CD8-positive, alpha-beta memory T cell (primary cell): ENCODE measurements at places on chromosomes 2 and 18. TPM values are rescaled to one million over a fixed set of nuclear protein-coding genes. Genes with fewer than 3 reads are reported as not detected.

Gene TCF23
- total RNA-seq: not detected

Gene LYPD6
- total RNA-seq: not detected

Gene PXDN
- total RNA-seq: 1.00 TPM

Gene VIT
- total RNA-seq: not detected

Gene SCYGR8
- total RNA-seq: not detected

Gene FAM110C
- 0.44 TPM for total RNA-seq

Gene DLGAP1
- not detected for total RNA-seq

GRCh38 chr2:157931542-157931941, 55.4 kb upstream of the ACVR1 start:
- no peak overlapping the region for H3K27ac ChIP-seq
- no peaks in the 10 kb centered on the region for H3K27me3 ChIP-seq
- H3K4me1 ChIP-seq: no peaks in the 10 kb centered on the region
- H3K36me3 ChIP-seq: no peaks in the 10 kb centered on the region
- DNase-seq: no peak

DNA sequence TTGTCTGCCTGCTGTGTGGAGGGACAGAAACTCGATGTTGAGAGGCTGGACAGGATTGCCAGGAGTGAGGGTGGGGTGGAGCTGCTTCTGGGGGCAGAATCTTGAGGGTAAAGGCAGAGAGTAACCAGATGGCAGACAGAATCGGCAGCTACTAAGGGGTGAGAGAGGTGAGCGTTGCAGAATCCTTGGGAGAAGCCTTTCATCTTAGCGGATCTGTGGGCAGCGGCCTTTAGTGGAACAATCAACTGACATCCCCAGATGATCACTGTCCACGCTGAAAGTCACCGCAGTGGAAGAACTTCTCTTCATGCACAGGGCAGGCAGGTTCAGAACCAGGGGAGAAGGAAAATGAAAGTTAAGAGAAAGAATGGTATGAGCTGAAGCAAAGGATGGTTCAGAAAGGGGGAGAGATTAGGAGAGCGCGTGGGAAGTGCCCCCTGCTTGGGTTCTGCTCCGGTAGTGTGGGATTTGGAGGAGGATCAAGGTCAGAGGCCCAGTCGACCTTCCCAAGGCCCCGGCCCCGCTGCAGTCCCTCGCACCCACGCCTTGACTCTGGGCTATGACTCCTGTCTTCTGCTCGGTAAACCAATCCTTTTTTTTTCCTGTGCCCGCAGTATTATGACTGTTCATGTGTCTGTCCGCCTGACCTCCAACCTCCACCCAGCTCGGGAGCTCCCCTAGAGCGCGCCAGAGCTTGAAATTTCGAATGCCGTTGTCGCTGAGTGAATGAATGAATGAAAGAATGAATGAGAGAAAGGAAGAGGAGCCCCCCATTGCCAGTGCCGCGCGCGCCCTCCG, 584 bp downstream of the BOLA3 start:
- H3K4me3 ChIP-seq: peak overlapping the region; percentile 82
- no peaks in the 10 kb centered on the region for H3K27me3 ChIP-seq
- H3K27ac ChIP-seq: peak overlapping the region; percentile 55
- H3K36me3 ChIP-seq: peaks cover 7% of the 10 kb centered on the region
- no peak for DNase-seq
- H3K4me1 ChIP-seq: peaks cover 12% of the 10 kb centered on the region

- no peak for DNase-seq
- no peaks in the 10 kb centered on the region for H3K36me3 ChIP-seq
- H3K27ac ChIP-seq: no peak overlapping the region
- H3K27me3 ChIP-seq: no peaks in the 10 kb centered on the region
Measured at GRCh38 chr18:55300421-55300935, 287.5 kb downstream of the TCF4 start.

DNA sequence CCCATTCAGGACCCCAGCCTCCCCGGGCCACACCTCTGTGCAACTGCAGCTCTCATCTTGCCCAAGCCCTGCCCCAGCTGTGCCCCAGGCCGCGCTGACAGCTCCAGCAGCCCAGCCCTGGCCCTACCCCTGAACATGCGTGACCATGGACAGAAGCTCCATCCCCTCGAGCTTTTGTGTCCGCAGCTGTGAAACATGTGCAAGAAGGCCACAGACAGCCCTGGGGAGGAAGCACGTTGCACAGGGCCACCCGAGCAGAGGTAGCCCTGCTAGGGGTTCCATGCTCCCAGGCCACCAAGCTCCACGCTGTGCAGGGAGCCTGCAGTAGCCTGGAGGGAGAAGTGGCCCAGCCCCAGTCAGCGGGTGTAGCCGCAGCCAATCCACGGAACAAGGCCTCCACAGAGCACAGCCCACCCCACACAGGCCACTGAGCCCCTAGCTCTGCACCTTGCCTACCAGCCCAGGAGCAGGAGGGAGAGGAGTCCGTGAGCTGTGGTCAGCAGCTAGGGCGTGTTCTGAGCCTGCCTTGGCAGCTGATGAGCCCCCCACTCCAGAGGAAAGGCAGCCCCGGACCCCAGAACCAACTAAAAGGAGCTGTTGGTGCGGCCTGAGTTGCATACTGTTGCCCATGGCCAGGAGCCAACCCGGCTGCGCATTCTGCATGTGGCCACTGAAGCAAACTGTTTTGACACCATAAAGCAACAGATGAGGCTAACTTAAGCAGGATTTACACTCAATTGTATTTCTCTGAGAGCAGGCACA, 184.0 kb downstream of the SEPTIN10 start:
- DNase-seq: no peak
- no peak overlapping the region for H3K4me3 ChIP-seq
- no peaks in the 10 kb centered on the region for H3K27me3 ChIP-seq
- H3K4me1 ChIP-seq: no peaks in the 10 kb centered on the region
- H3K27ac ChIP-seq: no peak overlapping the region

DNA sequence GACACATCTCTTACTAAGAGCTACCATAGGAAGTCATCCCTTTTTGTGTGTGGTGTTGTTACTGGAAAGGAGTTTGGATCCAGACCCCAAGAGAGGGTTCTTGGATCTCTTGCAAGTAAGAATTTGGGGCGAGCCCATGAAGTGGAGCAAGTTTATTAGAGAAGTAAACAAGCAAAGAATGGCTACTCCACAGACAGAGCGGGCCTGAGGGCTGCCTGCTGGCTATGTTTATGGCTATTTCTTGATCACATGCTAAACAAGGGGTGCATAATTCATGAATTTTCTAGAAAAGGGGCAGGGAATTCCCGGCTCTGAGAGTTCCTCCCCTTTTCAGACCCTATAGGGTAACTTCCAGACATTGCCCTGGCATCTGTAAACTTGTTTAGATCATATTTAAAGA, 30.6 kb upstream of the PXDN start:
- no peaks in the 10 kb centered on the region for H3K27me3 ChIP-seq
- DNase-seq: no peak
- no peak overlapping the region for H3K4me3 ChIP-seq
- no peaks in the 10 kb centered on the region for H3K4me1 ChIP-seq
- no peak overlapping the region for H3K27ac ChIP-seq

GRCh38 chr2:26843041-26843440, 4.9 kb upstream of the DPYSL5 start:
- H3K27me3 ChIP-seq: peaks cover 30% of the 10 kb centered on the region
- no peaks in the 10 kb centered on the region for H3K36me3 ChIP-seq
- no peak overlapping the region for H3K27ac ChIP-seq

- no peak for DNase-seq
- no peaks in the 10 kb centered on the region for H3K27me3 ChIP-seq
- H3K4me3 ChIP-seq: no peak overlapping the region
Measured at GRCh38 chr2:132503701-132504100, 87.1 kb downstream of the GPR39 start.

DNA sequence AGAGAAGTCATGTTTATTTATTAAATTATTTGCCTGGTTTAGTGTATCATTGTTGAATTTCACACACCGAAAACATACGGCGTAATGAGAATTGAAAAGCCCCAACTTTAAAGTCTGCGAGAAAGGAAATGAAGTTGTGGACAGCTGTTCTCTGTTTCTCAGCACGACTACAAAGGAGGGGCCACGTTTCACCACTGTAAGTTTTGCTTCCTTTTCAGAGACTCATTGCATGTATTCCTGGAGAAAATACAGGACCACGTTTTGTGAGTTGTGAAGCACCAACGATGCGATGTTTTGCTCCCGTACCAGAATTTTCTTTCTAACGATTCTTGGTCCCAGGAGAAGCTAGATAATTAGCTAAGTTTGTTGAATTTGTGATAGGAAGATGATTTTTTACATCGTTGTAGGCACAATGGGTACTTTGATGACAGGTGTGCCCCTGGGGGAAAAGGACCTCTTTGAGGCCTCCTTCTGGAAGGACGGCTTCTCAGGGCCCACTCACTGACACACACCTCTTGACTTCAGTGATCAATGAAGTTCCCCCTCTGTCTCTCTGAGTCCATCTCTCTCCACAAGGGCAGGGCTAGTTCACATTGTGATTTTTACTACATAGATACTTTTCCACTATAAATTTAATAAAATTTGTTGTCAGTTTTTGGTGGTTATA, 23.7 kb upstream of the ACKR3 start:
- no peaks in the 10 kb centered on the region for H3K27me3 ChIP-seq
- H3K4me1 ChIP-seq: peaks cover 72% of the 10 kb centered on the region
- no peak for DNase-seq
- peak overlapping the region; percentile 46 for H3K27ac ChIP-seq

GRCh38 chr2:85706063-85706462, 11.9 kb downstream of the GNLY start:
- H3K36me3 ChIP-seq: no peaks in the 10 kb centered on the region
- H3K4me3 ChIP-seq: no peak overlapping the region
- DNase-seq: no peak
- no peaks in the 10 kb centered on the region for H3K27me3 ChIP-seq
- no peak overlapping the region for H3K27ac ChIP-seq

- H3K27me3 ChIP-seq: no peaks in the 10 kb centered on the region
- peak overlapping the region; percentile 25 for H3K4me3 ChIP-seq
- H3K27ac ChIP-seq: peak overlapping the region; percentile 2
- peaks cover 15% of the 10 kb centered on the region for H3K36me3 ChIP-seq
Measured at GRCh38 chr2:84840306-84840705, 40.6 kb downstream of the TRABD2A start.

- H3K4me3 ChIP-seq: no peak overlapping the region
- H3K4me1 ChIP-seq: no peaks in the 10 kb centered on the region
- peaks cover 27% of the 10 kb centered on the region for H3K36me3 ChIP-seq
- no peaks in the 10 kb centered on the region for H3K27me3 ChIP-seq
- no peak overlapping the region for H3K27ac ChIP-seq
- DNase-seq: no peak
Measured at GRCh38 chr2:101850450-101850849, 141.3 kb upstream of the IL1R2 start.

GRCh38 chr2:171147081-171147480, 13.6 kb downstream of the TLK1 start:
- no peak overlapping the region for H3K4me3 ChIP-seq
- no peaks in the 10 kb centered on the region for H3K36me3 ChIP-seq
- no peak for DNase-seq
- peaks cover 45% of the 10 kb centered on the region for H3K4me1 ChIP-seq

DNA sequence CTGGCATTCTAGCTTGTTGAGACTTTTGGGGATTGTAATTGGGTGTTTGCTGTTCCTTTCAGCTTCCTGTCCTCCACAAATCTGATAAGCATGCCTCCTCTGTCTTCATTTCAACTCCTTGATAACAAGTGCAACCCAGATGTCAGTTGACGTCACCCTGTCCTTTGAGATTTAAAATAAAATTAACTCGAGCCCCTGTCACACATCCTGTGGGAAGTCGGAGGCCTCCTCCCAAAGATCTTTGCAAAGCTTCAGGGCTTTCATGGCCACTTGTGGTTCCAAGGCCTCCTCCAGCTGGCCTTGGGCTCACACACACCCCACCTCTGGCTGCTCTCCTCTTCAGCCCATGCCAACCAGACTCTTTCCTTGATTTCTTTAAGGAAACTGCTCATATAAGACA, 69.9 kb upstream of the ITGA6 start:
- no peak for DNase-seq
- no peaks in the 10 kb centered on the region for H3K36me3 ChIP-seq
- H3K4me1 ChIP-seq: no peaks in the 10 kb centered on the region
- H3K27ac ChIP-seq: no peak overlapping the region
- H3K27me3 ChIP-seq: no peaks in the 10 kb centered on the region
